Activated CD8-positive, alpha-beta memory T cell treated with anti-CD3 and anti-CD28 coated beads for 1 hour (primary cell): ENCODE measurements at places on chromosomes 13 and 19.

GRCh38 chr13:97127842-97128241, 94.3 kb upstream of the MBNL2 start:
- no peak for DNase-seq

DNA sequence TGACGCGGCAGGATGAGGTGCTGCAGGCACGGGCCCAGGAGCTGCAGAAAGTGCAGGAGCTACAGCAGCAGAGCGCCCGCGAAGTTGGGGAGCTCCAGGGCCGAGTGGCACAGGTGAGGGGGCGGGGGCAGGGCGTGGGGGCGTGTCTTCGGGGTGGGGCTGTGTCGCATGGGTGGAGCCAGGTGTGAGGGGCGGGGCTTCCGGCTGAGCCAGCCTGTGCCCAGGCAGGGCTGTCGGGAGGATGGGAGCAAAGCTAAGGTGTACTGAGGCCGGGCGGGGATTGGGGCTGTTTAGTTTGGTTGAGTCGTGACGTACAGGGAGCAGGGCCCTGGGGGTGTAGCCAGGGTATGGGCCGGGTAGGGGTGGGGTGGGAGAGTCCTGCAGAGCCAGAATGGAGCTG, 62.3 kb downstream of the KCNC3 start:
- DNase-seq, result no peak

DNA sequence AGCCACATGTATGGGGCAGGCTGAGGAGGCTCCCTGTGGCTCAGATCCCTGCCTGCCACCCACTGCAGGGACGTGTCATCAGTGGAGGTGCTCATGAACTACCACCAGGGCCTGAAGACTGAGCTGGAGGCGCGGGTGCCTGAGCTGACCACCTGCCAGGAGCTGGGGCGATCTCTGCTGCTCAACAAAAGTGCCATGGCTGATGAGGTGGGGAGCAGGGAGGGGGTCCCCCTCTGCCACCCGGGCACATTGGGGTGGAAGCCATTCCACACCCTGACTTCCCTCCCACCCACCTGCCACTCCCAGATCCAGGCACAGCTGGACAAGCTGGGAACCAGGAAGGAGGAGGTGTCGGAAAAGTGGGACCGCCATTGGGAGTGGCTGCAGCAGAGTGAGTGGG, 11.3 kb upstream of the SHKBP1 start:
- DNase-seq, result no peak

DNA sequence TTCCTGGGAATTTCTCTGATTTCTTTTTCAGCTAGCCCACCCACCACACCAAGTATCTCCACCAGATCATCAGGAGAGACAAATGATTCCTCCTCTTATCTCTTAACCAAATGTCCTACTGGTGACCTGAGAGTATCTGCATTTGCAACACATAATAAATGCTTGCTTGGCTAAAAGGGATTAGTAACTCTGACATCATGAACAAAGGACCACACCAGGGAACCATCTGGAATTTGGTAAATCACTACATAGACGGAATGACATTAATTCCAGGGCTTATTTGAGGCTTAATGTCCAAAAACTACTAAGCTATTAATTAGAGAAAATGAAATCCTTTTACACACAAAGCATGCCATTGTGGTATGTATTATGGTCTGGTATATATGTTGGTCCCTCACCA, 139.0 kb downstream of the RAP2A start:
- DNase-seq, result no peak

GRCh38 chr13:45003417-45003816, 14.1 kb downstream of the GPALPP1 start:
- DNase-seq, result no peak

GRCh38 chr13:39284801-39285388, 246.6 kb downstream of the NHLRC3 start:
- DNase-seq, result no peak

DNA sequence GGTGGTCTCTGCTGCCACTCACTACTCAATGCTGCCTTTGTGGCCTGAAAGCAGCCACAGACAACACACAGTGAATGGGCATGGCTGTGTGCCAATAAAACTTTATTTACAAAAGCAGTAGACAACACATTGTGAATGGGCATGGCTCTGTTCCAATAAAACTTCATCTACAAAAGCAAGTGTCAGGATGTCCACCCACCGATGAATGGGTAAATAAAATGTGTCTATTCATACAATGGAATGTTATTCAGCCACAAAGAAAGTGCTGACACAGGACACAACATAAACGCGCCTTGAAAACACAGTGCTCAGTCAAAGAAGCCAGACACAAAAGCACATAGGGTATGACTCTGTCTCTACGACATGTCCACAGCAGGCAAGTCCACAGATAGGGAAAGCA, 20.1 kb downstream of the ZSCAN5A start:
- DNase-seq, result no peak

DNA sequence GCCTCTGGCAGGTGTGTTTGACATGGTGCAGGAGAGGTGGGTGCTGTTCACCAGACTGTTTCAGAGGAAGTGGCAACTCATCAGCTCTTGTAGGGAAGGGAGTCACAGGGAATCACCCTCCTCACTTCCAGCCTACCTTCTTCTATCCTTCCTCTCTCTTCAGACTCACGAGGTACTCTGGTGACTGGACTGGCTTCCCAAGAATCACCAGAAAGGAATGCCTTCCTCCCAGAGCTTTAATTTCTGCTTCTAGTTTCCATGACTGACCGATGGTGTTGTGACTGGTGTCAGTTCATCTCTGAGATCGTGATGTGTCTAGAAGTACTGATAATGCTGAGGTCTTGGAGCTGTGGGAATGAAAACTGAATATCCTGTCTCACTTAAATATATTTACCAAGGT, 247.3 kb downstream of the KCTD12 start:
- DNase-seq, result no peak

DNA sequence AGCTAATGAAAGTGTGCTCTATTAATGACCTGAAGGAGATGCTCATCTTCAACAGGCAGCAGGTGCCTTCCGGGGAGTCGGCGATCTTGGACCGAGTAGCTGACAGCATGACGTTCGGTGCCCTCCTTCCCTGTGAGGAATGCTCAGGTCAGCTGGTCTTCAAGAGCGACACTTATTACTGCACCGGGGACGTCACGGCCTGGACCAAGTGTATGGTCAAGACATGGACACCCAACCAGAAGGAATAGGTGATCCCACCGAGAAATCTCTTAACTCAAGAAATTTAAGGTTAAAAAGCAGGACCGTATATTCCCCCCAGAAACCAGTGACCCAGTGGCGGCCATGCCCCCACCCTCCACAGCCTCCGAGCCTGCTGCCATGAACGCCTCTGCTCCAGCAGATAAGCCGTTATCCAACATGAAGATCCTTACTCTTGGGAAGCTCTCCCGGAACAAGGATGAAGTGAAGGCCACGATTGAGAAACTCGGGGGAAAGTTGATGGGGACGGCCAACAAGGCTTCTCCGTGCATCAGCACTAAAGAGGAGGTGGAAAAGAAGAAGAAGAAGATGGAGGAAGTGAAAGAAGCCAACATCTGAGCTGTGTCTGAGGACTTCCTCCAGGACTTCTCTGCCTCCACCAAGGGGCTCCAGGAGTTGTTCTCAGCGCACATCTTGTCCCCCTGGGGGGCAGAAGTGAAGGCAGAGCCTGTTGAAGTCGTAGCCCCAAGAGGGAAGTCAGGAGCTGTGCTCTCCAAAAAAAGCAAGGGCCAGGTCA, 22.8 kb upstream of the ANKRD10 start:
- no peak for DNase-seq

GRCh38 chr13:44331912-44332851, 41.4 kb upstream of the SERP2 start:
- DNase-seq, result no peak

DNA sequence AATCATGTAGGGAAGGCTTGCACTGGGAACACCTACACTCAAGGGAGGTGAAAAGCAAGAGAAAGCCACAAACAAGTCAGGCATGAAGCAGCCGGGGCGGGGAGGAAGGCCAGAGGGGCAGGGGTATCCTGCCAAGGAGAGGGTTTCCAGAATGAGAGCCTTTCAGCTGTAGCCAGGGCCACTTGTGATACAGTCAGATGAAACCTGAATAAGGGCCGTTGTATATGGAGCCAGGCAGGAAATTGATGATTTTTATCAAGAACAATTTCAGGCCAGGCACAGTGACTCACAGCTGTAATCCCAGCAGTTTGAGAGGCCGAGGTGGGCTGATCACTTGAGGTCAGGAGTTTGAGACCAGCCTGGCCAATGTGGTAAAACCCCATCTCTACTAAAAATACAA, 4.4 kb downstream of the TRPM4 start:
- no peak for DNase-seq

DNA sequence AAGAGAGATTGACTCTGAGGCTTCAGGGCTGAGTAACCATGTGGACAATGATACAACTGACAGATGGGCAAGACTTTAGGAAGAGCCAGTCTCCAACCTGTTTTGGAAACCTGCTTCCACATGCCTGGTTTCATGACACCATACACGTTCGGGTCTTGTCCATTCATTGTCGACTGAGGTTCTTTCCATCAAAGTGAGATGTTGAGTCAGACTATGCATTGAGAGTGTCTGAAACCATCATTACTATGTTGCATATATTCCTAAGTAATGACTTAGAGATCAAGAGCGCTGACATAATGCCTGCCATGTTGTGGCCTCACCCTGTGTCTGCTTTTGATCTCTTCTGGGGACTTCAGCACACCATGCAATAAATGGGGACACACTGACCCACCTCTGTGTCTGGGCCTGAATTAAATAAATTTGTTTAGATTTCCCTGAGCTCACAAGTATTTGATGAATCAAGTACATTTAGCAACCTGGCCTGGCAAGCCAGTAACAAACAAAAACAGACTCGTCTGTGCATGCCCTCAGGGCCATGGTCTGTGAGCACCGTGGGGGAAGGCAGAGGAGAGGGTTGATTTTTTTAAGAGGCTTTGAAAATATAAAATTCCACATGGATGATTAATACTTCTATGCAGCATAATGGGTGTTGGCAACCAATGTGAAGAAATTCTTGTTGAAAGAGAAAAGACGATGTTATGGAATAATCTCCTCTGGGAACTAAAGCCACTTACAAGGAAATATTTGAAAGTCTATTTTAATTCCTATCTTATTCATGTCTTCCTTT, 49.9 kb upstream of the UBAC2 start:
- DNase-seq, result no peak

GRCh38 chr19:10419646-10420443, 493 bp upstream of the PDE4A start:
- DNase-seq, result no peak

- no peak for DNase-seq
These were observed 905.5 kb upstream of the PCDH20 start for GRCh38 chr13:62321139-62321538.

DNA sequence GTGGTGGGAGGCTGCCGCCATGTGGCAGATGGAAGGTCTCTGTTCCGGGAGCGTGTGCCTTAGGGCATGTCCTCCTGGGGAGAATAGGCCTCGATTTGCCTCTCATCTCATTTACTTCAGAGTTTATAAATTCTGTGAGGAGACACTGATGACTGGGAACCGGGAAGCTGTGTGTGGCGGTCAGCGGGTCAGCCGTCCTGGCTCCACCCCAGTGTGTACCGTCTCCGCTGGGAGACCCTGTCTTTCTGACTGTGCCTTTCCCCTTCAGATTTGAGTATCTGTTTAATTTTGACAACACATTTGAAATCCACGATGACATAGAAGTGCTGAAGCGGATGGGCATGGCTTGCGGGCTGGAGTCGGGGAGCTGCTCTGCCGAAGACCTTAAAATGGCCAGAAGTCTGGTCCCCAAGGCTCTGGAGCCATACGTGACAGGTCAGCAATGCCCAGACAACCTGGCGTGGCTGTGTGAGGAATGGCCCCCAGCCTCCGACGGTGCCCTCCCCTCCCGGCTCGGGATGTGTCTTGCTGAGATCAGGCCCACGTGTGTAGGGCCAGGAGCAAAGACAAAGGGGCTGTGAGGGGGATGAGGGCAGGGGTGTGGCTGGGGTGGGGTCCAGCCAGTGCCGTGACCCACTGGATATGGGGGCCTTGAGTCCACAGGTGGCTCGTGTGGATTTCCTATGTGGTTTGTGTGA, 21.6 kb downstream of the ATP4B start:
- no peak for DNase-seq

- DNase-seq, result no peak
These were observed 2.6 kb upstream of the PRKCG start for GRCh38 chr19:53879140-53880081.

DNA sequence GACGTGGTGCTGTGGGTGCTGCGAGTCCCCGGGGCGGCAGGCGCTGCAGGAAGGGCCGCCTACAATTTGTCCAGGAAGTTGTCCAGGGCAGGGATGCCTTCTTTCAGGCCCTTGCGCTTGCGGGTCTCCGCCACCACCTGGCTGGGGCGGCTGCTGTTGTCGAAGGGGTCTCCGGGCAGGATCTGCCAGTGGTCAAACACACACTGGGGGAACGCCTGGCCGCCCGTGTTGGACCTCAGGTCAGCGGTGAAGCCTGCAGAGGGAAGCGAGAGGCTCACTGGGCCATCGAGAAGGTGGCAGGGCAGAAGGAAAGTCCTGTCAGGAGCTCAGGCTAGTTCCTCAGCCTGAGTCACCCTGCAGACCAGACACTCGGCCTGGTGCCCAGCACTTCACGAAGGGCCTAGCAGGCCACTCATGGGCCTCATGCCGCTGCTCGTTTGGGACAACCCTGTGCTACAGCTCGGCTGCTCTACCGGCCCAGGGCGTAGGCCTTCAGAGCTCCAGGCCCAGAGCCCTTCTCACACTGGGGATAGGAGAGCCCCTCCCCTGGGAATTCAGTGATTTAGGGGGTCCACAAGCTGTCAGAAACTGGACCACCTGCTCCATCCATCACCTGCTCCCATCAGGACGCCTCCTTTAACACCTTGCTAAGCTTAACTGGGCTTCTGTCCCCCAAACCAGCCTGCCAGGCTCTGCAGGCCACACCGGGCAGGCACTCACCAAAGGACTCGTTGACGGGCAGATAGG, 5.8 kb upstream of the DAPK3 start:
- DNase-seq, result no peak

DNA sequence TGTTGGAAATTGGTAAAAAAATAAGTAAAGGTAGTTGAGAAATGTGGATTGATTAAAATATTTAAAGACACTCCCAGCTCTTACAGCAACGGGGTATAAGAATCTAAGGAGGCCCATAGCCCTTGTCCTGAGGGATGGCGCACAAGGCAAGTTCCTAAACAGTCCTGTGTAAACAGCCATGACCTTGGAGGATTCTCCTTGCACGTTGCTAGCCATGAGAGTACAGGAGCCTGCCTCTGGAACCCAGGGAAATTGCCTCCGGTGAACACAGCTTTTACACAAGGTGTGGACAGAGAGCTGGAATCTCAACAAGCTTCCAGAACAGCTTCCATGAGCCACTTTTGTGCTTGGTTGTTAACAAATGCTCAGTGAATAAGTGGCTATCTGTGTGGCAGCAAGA, 378.2 kb downstream of the FOXO1 start:
- no peak for DNase-seq

GRCh38 chr19:12996406-12997094, 1.3 kb downstream of the NFIX start:
- no peak for DNase-seq

DNA sequence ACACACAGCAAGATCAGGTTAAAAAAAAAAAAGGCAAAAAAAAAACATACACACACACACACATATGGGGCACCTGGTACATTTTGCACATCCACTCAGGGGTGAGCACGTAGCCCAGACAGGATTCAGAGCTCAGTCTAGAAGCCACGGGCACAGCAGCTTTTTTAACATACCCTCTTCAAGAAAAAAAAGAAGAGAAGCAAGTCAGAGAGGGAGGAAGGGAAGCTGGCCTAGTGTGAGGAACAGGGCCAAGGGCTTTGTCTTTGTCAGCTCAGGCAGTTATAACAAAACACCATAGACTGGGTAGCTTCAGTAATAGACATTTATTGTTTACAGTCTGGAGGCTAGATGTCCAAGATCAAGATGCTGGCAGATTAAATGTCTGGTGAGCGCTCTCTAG, 2.3 kb upstream of the TPM4 start:
- no peak for DNase-seq
